ENCODE measurements at places on chromosomes 3 and 15.

DNA sequence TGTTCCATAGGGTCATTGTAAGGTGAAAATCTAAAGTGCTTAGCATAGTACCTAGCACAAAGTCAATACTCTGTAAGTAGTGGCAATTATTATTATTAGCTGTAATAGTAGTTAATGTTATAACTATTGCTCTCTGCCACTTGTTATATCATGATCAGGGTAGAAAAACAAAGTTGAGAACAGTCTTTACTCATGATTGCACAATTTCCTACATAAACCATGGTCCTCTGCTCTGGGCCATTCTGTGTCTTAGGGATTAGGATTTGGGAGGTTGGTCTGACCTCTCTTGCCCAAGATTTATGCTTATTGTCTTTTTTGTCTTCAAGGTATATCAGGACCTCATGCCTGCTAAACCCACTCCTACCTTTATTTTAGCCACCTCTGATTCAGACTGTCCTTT lies 4.3 kb upstream of the LRRC58 start:
- DNase-seq = no peak

DNA sequence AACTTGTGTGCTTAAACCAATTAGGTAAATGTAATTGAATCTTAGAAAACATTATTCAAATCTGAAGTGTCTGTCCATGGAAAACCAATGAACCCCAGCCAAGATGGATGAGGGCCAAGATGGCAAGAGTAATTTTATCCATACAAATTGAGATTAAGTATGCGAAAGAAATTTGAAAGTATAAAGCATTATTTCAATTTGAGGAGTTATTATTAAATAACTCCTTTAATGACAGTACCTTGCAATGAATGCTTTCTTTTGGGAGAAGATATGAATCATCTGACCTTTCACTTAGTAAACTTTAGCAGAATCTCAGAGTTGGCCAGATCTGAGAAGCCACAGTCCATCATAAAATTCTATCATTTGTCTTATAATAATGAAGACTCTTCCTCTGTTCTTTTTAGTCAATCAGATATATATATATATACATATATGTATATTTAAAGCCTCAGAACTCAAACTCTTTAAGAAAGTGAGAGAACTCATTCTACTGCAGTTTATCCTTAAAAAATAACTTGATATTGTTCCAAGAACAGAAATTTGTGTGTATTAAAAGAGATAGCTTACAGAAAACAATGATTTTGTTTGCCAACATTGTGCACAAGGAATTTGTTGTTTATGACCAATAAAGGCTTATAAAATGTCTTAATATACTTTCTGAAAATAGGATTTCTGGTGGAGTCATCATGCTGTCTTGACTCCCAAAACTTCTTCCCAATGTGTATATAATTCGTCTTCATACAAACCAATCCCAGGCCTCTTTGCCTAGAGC lies 434.8 kb upstream of the THBS1 start:
- no peak for DNase-seq

DNA sequence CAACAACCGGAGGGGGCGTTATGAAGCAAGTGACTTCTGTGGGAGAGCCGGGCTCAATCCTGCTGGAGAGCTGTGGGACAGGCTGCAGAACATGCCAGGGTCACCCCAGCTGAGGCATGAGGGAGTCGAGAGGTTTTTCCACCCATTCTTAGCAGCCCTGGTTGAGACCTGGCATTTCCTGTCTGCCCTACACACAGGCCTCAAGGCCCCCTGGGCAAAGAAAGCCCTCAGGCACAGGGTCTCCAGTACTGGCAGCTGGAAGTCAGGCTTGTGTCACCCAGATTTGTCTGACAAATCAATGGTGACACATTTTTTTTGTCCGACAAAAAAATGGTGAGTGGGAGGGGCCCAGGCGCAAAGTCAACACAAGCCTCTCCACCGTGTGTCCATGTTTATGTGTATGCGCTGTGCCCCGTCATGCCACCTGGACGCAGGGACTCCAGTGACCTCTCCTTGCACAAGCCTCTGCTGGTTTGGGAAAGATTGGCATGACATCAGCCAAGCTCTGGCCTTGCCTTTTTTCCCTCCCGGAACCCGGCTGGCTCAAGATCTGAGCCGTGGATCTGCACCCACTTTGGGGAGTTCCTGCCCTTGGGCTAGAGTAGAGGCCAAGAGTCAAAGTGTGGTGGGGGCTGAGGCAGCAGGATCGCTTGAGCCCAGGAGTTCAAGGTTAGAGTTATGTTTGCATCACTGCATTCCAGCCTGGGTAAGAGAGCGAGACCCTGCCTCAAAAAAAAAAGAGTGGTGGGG lies 20.8 kb upstream of the ALAS1 start:
- DNase-seq = no peak

DNA sequence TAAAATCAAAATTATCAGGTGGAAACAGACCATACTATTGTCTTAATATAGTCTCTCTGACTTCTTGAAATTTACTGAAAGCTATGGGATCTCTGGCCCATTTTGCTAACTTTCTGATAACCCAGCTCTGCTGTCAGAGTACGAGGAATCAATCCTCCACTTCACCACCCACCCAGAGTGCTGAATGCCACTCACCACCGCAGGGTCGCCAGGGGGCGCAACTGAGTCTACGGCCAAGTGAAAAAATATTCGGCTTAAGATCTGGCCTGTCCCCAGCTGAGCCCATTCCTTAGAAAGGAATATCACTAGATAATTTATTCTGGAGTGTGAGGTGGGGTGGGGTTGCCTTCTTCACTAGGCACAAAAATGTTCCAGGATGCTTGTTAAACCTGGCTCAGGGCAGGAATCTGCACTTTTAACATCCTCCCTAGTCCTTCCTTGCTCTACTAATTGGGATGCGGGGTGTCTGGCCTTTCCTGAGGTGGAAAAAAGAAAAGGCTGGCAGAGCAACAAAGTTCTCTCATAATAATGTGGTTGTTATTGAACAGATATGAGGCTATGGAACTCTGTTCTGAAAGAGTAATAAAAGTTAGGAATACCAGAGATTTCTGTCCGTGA lies 520.6 kb downstream of the MFSD1 start:
- peak; percentile 20 for DNase-seq

DNA sequence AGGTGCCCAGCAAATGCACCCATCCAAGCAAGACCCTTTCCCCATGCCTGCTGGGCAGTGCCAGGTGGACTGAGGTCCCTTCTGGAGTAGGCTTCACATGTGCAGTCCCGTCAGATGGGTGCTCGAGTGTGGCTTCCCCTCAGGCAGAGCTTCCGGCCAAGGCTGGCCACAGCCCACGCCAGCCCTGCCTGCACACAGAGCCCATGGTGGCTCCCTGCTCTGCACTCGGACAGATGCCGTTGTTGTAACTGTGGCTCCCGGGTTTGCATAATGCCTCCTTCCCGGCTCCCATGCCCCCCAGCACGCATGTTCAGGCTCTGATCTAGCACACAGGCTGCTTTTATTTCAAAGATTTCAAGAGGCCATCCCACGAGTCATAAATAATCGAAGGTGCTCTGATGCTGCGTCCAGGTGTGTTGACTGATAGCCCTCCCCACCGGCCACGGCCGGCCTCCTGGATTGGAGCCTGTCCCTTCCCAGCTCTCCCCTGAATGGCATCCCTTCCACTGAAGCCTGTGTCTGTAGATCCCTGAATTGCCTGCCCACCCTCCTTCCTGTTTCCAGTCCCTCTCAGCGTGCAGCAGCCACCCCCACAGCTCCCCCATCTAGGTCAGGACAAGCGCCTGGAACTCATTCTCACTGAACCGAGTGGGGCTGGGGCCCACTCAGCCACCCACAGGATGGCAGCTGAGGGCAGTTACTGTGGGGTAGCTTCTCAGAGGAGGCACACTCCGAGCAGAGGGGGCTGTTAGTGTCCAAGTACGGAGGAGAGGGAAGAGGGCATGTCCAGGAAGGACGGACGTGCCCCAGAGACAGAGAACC lies 100.0 kb upstream of the LINGO1 start:
- no peak for DNase-seq

GRCh38 chr3:17235310-17235709 lies 350.6 kb downstream of the PLCL2 start:
- DNase-seq = no peak

DNA sequence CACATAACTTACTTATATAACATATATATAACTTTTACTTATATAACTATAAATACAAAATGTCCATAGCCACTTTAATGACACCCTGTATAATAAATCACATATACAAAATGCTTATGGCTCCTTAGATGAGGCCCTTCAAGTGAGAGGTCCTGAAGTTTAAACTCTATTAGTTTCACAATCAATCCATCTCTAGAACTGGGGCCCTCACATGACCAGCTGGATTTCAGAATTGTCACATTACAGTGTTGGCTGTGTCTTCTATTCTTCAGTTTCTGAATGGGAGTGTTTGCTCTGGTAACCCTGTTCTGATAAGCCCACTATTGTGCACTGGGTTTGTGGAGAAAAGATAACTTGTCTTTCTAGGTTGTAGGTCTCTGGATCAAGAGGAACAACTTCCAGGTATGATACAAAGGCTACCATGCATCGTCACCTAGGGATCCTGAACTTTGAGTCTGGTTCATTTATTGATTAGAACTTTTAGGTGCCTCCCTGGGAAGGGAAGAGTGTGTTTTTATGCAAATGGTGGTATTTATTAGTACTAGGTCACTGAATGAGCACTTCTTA lies 107.9 kb downstream of the DNAH12 start:
- DNase-seq = no peak

DNA sequence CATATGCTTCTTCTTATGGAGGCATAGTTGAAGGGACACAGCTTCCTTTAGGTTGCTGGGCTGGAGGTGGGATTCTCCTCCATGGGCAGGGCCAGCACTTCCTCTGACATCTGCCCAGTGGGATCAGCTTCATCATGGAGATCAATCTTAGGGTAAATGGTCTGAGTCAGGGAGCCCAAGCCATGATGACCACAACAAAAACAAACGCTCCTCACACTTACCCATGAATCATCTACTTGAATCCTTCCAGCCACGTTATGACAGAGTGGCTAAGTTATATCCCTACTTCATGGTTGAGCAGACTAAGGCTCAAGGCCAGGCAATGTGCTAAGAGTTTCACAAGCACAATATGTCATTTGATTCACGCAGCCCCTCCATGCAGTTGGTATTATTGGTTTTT lies 87.2 kb upstream of the NMNAT3 start:
- DNase-seq = no peak

DNA sequence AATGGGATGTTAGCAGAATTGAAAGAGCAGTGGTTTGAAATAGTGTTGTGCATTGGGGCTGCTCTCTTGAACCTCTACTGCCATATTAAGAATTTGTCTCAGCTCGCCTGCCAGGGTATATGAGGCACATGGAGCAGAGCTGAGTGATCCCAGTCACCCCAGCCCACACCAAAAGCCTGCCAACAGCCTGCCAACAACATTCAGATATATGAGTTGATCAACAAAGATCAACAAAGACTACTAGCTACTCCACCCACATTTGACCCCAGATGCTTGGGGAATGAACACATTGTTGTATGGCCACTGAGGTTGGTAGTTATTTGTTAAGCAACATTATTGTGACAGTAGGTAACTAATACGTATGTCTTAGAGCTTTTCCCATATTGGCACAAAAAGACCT lies 570.9 kb upstream of the IL12A start:
- no peak for DNase-seq

GRCh38 chr3:28978092-28978491 lies 302.8 kb upstream of the RBMS3 start:
- DNase-seq = no peak

DNA sequence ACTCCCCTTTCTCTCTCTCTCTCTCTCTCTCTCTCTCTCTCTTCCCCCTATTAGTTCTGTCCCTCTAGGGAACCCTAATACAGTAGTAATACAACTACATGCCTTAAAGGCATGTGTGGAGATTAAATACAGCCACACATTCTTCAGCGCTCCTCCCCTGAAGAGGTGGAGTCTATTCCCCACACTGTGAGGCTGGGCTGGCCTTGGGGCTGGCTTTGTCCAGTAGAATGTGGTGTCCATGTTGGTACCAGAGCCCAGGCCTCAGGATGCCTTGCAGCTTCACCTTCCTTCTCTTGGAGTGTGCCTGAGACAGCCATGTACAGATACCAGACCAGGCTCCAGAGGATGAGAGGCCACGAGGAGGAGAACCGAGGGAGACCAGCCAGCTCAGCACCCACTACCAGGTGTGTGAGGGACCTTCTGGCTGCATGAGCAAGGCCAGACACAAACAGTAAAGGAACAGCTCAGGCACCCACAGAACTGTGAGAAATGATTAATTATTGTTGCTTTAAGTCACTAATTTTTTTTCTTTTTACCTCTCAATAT lies 10.7 kb downstream of the SLC6A20 start:
- no peak for DNase-seq

DNA sequence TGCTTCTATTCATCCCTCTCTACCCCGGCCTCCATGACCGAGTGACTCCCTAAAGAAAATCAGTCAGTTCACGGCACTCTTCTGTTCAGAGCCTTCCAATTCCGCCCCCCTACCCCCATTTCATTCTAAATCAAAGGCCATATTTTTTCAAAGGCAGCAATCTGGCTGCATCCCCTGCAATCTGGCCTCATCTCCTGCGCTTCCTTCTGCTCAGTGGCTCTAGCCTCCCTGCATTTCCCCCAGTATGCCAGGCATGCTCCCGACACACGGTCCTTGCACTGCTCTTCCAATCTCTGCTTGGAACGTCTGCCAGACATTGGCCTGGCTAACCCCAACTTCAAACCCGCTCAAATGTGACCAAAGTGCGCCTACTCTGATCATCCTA lies 67.7 kb downstream of the EXOG start:
- DNase-seq = no peak

DNA sequence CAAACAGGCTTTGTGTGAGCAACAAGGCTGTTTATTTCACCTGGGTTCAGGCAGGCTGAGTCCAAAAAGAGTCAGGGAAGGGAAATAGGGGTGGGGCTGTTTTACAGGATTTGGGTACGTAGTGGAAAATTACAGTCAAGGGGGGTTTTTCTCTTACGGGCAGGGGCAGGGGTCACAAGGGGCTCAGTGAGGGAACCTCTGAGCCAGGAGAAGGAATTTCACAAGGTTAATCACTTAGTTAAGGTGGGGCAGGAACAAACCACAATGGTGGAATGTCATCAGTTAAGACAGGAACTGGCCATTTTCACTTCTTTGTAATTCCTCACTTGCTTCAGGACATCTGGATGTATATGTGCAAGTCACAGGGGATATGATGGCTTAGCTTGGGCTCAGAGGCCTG lies 1592.8 kb upstream of the GBE1 start:
- DNase-seq = no peak

DNA sequence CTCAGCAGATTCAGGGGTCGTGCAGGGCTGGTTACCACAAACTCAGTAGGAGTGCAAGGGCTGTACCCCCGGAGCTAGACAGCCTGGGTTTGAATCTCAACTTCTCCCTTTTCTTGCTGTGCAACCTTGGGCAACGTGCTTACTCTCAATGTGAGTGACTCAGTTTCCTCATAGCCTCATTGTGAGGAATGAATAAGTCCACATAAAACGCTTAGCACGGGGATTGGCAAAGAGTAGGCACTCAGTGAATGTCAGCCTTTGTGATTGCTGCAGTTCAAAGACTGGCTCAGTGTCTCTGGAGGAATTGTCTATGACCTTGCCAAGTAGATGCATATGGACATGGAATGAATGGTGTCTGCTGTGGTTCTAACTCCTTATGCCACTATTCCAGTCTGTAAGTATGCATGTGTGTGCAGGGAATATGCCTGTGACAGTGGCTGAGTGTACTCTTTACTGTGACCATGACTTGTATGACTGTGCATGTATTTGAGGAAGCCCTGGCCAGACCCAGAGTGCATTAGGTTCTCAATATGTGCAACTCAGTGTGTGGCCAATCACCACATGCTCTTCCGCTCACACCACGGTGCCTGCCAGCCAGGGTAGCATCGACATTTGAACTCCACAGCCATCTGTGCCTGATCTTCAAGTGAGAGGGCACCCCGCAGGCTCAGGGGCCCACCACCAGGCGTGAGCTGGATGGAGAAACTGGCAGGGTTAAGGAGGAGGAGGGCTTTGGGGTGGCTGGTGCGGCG lies 900 bp upstream of the HYAL3 start:
- DNase-seq = no peak

Data from activated T-cell treated with anti-CD3 and anti-CD28 coated beads for 48 hours (primary cell).